Dorsolateral prefrontal cortex (tissue), 122 donors: ENCODE measurements at places on chromosomes 12 and 14.

DNA sequence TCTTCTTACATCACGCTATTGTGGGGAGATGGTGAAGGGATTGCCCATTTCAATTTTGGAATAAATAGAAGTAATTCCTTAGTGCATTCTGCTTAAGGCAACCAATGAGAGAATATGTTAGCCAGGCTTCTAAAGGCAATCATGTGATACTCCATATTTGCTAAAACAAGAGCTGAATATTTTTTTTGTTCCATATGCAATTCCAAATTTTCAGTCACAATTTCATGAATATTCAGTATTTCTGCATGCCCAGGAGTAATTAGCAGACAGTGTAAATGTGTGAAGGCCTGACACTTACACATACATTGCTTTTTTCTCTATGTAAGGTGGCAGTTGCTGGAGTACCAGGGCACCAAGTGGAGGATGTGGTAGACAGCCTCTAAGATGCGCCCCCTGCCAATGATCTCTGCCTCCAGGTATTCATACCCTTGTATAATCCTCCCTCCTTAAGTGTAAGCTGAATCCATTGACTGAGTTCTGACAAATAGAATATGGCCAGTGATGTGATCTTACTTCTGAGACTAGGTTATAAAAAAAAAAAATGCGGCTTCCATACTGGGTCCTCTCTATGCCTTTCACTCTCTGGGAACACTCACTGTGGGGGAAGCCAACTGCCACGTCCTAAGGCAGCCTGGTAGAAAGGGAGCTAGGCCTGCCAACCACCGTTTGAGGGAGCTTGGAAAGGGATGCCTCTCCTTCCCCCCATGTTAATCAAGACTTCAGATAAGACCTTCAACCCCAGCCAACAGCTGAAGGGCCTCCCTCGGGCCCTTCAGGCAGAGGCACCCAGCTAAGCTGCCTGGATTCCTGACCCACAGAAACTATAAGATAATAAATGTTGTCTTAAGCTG, 62.7 kb upstream of the PTGR2 start:
- DNase-seq: no peak

DNA sequence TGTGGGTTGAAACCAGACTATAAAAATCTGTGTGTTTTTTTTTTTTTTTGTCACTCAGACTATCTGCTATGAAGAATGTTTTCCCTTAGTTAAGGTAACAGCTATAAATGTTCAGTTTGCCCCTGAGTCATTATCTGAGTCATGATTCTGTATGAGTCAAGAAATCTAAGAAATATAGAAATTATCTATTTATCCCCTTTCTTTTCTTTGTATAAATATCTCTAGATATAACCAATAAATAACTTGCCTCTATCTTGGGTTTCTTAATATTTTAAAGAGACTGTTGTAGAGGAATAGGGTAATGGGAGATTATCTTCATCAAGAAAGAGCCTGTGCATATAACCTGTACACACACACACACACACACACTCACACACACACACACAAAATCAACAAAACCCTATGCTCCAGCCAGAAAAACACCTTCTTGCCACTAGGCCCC, 161.7 kb upstream of the EEA1 start:
- DNase-seq: no peak

- no peak for DNase-seq
Observed at GRCh38 chr14:104983231-104983721, 2.3 kb upstream of the CLBA1 start.

DNA sequence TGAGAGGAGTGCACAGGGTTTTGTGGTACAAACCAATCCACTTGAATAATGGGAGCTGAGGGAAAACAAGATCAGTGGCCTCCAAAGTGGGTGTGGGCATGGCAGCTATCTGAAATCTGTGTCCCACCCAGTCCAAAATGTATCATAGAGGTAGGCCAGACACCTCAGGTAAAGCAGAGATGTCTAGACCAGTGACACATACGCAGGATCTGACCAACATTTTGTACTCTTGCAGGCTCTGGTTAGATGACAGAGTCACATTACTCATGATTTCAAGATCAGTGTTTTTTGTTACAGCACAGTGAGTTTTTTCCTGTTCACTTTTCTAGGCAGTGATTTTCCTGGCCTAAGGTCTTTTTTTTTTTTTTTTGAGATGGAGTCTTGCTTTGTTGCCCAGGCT, 211.8 kb downstream of the PCNX1 start:
- no peak for DNase-seq

GRCh38 chr14:78445275-78445674, 275.1 kb downstream of the NRXN3 start:
- no peak for DNase-seq

- DNase-seq: no peak
Observed at GRCh38 chr12:78759367-78759766, 105.2 kb upstream of the SYT1 start.

- no peak for DNase-seq
Observed at GRCh38 chr12:53601296-53601847, 24.8 kb downstream of the ATF7 start.

DNA sequence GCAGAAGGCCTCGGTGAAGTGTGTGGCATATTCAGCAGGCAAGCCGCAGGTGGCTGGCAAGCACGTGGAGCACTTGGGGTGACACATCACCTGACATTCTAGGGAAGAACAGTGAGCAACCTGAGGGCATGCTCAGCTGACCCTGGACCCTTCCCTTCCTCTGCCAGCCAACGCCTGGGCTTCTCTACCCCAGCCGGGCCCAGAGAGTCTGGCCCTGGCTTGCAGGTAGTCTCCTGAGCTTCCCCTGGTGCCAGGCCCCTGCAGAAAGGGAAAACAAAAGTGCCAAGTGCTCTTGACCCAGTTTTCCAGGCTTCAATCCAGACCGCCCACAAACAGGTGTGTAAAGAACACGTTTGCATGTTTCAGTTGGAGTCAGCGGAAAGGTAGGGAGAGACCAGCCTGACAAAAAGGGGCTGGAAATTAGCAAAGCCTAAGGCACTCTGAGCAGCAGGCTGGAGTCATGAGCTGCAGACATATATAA, 45.7 kb downstream of the PRKAB1 start:
- no peak for DNase-seq

GRCh38 chr12:42129595-42130204, 15.0 kb downstream of the GXYLT1 start:
- no peak for DNase-seq

- DNase-seq: no peak
Observed at GRCh38 chr14:105013150-105013785, 7.6 kb downstream of the CDCA4 start.

GRCh38 chr12:102833687-102834441, 83.2 kb downstream of the PAH start:
- DNase-seq: no peak

GRCh38 chr12:264269-264668, 1.6 kb upstream of the SLC6A13 start:
- no peak for DNase-seq

DNA sequence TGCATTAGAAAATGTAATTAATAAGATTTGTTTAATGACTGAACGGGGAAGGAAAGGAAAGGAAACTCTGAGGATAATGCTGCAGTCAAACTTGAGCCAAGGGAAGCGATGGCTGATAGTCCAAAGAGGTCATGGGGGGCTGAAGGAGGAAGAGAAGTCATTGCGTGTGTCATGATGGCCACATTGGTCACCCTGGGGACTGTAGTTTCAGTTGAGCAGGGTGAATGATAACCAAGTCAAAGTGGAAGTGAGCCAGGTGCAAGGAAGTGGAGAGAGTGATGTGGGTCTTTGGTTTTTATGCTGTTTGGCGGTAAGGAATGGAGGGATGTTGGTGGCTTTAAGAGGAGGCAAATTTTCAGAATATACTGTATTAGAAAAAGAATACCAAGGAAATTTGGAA, 21.6 kb downstream of the C12orf75 start:
- no peak for DNase-seq

- no peak for DNase-seq
Observed at GRCh38 chr12:88658009-88658408, 77.7 kb upstream of the KITLG start.

GRCh38 chr14:92122351-92122677, 545 bp downstream of the CPSF2 start:
- DNase-seq: no peak

DNA sequence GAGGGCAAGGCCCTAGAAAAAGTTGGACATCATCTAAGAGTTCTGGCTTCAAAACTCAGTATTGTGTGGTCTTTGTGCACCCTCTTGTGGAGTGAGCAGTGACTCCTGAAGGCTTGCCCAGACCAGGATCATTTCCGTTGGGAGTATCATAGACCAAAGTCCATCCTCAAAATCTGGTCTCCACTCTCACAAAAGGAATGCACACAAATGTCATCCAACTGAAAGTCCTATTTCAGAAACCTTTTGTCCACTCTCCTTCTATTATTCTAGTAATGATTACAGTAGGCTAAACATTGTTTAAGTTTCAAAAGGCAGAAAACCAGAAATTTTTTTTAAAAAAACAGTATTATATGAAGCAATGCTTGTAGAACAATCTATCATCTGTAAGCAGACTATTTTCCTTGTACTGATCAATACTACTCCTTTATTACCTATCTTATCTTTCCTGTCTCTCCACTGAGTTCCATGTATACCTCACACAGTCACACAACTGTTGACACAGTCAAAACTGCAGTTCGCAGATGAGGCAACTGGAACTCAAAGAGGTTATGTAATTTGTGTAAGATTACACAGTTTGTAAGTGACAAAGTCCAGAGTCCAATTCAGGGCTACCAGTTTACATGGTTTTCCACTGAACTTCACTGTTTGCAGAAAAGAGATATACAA, 41.4 kb downstream of the COX16 start:
- DNase-seq: peak; percentile 35

DNA sequence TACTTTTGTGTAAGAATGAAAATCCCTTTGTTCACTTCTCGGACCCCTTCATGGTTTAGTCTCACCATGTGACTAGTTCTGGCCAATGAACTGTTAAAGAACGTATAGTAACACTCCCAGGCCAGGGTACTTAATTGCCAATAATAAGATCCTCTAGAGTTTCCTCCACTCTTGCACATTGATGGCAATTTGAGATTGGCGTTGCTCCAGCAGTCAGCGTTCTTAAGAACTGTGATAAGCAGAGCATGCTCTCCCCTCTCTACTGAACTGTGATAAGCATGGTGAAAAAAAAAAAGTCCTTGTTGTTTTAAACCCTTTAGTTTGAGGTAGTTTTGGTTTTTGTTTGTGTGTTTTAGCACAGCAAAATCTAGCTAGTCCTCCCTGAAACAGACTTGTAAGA, 854.5 kb downstream of the SLC6A15 start:
- DNase-seq: no peak

DNA sequence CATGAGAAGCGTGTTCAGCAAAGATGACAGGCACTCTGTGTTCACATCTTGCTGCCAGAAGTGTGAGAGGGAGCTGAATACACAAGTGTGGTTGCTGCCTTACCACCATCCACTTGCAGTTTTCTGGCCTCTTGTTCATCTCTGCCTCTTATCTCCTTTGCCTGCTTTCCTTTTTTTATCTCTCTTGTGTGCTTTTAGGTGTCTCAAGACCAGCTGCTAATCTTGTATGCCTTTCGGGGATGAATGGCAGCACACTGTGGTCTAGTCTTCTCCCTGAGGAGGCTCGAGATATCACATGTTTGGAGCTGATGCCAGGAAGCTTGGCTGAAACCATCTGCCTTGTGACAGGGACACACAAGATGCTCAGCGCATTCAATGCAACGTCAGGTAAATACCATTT, 17.2 kb downstream of the FAM234B start:
- no peak for DNase-seq

GRCh38 chr12:112792743-112793142, 1.2 kb downstream of the RPH3A start:
- no peak for DNase-seq

- no peak for DNase-seq
Observed at GRCh38 chr12:110533607-110534006, 31.5 kb downstream of the RAD9B start.

- no peak for DNase-seq
Observed at GRCh38 chr14:96649327-96649601, 147.1 kb downstream of the PAPOLA start.

DNA sequence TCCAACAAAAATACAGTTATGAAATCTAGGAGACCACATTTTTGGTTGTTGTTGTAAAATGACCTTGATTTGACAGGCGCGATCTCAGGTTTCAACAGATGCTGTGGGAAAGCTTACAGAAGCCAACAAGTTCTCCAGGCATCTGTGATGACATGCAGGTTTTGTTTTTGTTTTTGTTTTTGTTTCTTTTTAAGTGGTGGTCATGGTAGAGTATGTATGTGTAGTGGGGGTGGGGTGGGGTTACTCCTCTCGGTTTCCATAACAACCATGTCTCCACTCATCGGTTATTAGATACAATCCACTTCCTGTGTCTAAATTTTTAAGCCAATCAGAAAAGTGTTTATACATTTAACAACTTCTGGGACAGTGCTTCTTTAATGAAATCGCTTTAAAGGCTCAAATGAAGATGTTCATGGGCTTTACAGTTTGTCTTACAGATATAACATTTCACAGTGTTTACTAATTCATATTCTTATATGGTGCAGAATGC, 199.9 kb upstream of the FOXN3 start:
- DNase-seq: no peak

DNA sequence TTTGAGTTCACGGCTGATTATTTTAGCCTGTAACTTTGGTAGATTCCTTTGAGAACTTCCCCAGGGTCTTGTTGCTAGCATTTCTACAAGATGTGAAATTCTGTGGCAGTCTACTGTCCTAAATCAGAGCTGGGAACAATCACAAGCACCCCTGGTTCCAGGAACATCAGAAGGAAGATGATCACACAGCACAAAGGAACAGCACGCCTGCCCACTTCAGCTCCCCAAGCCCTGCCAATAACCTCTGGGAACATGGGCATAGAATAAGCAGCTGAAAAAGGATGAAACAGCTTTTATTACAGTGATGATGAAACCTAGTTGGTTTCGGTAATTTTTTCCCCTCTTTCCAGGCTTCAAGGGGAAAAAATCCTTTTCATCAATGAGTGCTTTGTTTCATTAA, 12.3 kb downstream of the GPR19 start:
- DNase-seq: no peak

GRCh38 chr12:102300824-102301461, 103.3 kb upstream of the PMCH start:
- DNase-seq: no peak

DNA sequence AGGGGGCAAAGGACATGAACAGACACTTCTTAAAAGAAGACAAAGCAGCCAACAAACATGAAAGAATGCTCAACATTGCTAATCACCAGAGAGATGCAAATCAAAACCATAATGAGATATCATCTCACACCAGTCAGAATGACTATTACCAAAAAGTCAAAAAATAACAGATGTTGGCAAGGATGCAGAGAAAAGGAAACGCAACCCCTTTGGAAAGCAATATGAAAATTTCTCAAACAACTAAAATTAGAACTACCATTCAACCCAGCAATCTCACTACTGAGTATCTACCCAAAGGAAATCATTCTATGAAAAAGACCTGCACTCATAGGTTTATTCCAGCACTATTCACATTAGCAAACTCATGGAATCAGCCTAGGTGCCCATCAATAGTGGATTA, 25.6 kb downstream of the MDM1 start:
- no peak for DNase-seq
